ENCODE measurements at places on chromosomes 7 and 10.

- no peak for DNase-seq
Observed at GRCh38 chr10:62831346-62831745, 15.2 kb upstream of the EGR2 start.

DNA sequence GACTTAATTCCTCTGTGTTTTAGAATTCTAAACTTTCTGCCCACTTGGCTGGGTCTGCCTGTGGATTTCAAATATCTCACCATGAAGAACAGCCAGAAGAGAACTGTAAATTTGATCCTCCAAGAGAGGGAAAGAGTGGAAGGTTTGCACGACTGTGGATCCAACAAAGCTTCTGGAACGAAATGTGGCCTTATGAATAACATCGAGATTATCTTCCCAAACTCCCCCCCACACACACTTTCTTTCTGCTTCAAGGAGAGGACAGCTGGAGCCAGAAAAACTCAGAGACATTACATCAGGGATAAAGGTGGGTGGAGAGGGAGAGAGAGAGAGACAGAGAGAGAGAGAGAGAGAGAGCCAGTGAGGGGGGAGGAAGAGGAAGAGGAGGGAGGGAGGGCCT is 570.1 kb upstream of the MGMT start:
- DNase-seq = no peak

- DNase-seq = no peak
Observed at GRCh38 chr10:123252779-123253178, 98.6 kb downstream of the BUB3 start.

DNA sequence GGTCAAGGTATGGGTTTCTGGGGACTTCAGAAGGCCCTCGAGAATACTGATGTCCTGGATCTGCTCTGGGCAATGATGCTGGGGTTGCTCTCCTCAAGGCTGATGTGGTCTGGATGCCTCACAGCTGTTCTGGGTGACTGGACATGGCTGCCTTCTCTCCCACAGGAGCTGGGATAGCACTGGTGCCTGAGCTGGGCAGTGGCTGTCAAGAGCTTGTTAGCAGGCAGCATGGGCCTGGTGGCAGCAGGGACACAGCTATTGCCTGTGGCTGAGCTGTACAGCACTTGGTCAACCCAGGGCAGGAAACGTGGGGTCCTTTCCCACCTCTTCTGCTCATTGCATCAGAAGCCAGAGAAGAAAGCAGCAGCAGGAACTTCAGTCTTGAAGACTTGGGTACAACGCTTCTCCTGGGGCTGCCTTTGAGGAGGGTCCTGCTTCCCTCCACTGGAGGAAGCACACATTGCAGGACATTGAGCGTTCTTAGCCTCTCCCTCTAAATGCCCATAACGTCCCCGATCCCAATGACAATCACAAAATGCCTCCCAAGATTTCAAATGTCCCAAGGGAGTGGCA is 13.0 kb downstream of the ADCYAP1R1 start:
- DNase-seq = no peak

- DNase-seq = no peak
Observed at GRCh38 chr10:43117031-43117776, 21.0 kb upstream of the CSGALNACT2 start.

DNA sequence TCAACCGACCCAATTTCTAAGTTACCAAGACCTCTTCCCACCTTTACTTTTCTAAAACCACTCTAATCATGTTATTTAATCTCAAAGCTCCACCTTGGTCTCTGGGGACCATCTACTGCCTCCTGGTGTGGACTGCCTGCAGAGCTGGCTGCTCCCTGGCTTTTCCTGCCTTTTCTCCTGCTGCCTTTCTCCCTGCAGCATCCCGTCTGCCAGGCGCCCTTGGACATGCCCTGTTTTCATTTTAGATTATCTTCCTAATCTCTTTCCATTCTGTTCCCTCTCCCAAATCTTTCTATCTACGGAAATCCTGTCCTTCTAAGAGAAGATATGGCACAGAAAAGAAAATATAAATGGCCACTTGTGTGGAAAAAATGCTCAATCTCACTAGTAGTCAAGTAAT is 23.1 kb downstream of the TCAF1 start:
- DNase-seq = no peak

DNA sequence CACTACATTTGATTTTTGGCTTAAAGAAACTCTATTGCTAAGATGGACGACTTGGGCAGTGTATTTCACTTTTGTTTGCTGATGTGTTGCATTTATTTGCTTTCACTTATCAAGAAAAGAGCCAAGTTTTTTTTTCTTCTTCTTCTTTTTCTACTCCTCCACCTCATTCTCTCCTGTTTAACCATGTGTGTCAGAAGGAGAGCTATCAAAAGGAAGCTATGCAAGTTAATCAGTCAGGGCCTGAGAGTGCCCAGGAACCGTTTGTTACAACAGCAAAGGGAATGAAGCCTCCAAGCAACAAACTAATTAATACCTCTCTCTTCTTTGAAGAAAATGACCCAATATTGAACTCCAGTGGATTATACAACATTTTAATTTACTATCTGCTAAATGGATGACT is 299.3 kb downstream of the GRM8 start:
- DNase-seq = no peak

DNA sequence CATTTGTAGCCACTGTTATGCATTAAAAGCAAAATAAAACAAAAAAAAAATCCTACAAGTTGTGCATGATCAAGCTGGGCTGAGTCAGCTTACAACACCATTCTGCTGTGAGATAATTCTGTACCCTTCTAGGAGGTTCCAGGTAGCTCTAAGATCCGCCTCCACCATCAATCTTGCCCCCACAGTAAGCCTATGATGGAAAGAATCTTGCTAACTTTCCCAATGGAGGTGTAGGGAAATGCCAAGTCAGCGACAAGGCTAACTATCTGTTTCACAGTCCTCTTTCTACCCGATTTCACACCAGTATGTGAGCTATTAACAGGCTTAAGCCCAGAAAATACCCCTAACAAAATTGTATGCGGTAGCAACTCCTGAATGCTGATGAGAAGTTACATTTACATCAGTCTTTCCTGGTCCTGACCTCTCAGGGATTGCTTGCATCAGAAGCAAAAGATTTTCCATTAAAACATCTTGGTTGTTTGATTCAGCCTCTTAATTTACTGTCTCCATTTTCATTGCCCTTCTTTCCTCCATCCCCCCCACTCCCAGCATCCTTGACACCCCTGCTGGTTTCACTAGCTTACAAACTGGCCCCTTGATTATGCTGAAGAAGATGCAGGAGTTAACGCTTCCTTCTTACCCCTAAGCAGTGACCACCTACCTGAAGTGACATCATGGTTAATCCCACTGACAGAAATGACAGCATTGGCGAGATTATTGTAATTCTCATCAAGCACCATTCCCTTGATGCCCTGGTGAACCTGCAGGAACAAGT is 27.8 kb downstream of the CPN1 start:
- DNase-seq = no peak

- no peak for DNase-seq
Observed at GRCh38 chr7:26469188-26469587, 177.5 kb downstream of the SNX10 start.

- no peak for DNase-seq
Observed at GRCh38 chr10:33241351-33241750, 93.1 kb downstream of the NRP1 start.

- no peak for DNase-seq
Observed at GRCh38 chr7:78383096-78383880, 584.7 kb downstream of the PHTF2 start.

- no peak for DNase-seq
Observed at GRCh38 chr10:132293201-132293812, 14.4 kb downstream of the STK32C start.

- no peak for DNase-seq
Observed at GRCh38 chr7:26626156-26626555, 238.2 kb downstream of the SKAP2 start.

DNA sequence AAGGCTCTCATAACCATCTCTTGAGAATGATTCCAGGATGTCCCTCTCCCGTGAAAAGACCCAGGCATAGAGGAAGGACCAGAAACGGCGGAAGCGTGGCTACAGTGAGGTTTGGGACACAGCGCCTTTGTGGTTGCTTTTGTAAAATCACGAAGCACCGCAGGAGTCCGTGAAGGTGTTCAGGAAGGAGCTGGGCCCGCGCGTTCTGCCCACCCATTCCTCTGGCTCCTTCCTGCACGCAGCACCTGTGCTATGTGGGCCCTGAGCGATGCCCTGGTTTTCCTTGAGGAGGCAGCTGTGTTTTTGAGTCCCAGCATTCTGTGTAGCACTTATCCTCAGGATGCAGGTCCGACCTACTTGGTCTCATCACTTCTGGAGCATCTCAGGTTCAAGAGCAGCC is 112.8 kb downstream of the TRRAP start:
- no peak for DNase-seq

- DNase-seq = no peak
Observed at GRCh38 chr7:1708596-1709251, 38.6 kb downstream of the ELFN1 start.

GRCh38 chr7:127943541-127944521 is 87.4 kb downstream of the LRRC4 start:
- DNase-seq = no peak

DNA sequence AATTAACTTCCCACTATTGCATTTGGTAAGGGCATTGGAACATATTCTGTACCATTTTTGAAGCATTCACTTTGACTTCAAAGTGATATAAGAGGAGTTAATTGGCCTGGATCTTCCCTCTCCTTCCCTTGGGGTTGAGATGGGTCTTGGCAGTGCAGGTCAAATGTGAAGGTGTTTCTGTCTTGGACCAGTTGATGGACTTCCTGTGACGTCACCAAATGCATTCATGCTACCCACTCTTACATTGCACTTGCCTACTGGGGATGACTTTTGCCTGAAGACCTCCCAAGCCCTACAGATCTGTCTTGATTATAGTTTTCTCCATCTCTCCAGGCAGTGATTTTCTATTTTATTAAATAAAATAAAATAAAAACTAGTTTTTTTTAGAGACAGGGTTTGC is 221.5 kb downstream of the BUB3 start:
- no peak for DNase-seq

DNA sequence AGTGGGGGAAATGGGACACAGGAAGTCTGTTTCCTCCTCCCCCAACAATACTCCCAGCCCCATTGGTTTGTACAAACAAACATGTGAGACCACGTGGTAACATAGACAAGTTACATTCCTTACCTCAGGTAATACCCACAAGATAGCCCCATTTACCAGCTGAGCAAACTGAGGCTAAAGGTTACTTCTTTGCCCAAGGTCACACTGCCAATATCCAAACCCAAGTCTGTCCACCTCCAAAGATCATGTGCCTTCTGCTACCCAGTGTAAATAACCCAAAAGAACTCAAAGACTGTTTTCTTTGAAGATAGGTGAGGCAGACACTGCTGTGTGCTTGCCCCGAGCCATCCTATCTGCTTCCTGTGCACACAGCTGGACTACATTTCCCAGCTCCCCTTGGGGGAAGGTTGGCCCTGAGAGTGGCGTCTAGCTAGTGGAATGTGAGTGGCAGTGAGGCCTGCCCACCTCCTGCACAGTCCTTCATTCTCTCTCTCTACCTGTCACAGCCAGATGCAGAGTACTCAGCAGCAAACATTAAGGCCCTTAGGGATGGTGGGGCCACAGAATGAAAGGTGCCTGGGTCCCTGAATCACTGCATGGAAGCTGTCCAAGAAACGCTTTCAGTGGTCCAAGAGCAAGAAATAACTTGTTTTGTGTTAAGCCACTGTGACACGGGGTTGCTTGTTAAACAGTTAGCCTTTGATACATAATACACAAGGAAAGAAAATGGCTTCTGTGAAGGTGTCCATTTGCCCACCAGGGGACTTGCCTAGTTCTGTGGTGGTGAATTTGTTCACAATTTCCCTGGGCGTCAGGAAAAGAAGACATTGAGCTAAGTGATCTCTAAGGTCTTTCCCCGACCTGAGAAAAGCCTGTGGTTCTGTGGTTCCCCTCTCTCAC is 257.7 kb upstream of the NFE2L3 start:
- no peak for DNase-seq
